HS-5 (cell line): ENCODE measurements at places on chromosomes 1 and 21.

DNA sequence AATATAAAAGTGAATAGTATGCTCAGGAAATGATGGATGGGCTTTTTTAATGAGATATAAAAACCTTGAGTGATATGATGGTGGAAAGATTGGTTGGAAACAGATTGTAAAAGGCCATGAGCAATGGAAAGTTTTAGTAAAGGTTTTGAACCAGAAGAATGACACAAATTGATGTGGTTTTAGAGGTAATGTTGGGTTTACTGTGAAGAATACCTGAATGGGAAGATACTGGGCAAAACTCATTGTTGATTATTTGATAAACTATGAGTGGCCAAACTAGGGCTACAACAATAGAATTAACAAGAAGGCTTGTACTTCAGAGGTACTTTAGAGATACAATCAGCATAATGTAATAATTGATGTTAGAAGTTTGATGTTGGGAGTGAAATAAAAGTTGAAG lies 108.5 kb downstream of the PTGS2 start:
- DNase-seq: no peak

GRCh38 chr1:228827019-228827418 lies 91.7 kb downstream of the RHOU start:
- DNase-seq: no peak

DNA sequence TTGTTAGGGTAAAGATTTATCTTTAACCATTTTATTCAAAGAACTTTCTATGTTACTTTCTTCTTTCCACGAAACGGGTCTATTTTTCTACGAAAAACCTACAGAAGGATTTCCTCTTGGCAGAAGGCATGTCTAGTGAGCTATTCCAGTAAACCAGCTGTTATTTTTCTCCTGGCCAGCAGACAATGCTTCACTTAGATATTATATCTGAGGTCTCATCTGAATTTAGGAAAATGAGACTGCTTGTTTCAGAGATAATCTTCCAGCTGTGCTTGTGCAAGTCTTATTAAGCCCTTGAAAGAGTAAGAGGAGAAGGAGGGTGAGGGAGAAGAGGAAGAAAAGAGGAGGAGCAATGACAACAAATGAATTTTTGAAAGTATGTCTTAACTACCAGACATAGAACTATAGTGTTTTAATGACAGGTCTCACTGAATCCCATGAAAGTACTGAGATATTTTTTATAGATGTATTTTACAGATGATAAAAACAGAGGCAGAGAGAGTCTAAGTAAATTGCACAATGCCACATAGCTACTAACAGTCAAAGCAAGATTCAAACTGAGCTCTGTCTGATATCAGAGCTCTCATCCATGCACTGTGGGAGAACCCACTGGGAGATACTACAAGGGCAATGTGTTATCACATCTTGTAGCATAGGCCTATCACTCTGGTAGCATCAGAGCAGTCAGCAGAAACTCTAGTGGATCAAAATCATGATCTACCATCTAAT lies 54.6 kb upstream of the SAMSN1 start:
- DNase-seq: no peak

DNA sequence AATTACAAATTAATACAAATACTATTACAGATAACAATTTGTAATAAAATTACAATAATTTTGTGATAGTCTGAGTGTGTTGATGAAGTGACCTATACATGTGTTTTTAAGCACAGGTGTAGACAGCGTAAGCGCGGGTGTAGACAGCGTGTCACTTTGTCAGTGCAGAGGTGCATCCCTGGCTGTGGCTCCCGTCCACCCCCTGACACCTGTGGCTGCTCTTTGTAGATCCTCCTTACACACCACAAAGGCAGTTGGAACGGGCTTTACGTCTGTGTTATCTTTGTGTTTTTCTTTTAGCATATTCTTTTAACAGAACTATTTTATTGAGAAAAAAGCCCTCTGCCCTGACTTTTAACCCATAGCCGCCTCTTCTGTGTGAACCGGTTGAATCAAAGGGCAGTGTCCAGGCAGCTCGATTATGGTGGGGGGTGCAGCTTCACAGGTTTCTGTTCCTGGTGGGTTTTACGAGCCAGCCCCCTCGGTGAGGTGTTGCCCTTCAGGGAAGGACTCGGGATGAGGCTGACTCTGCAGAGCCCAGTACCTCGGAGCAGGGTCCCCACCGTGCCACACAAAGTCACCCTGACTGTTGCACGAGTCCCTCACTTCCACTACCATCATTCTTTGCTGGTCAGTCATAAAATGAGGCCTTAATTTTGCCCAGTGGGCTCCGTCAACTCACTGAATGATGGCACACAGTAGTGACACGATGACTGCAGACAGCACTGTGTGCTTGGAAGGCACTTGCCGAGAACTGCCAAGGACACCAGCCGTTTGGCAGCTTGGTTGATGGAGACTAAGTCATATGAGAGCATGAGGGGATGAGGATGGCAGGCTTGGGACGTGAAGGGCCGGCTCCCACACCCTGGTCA lies 86.4 kb upstream of the COL6A1 start:
- no peak for DNase-seq

- peak; percentile 25 for DNase-seq
These were observed 95.7 kb downstream of the RHOU start for GRCh38 chr1:228830954-228831481.
